ENCODE measurements at places on chromosomes 2 and 18. TPM values are rescaled to one million over a fixed set of nuclear protein-coding genes. Genes with fewer than 3 reads are reported as not detected.

- H3K4me3 ChIP-seq = peak overlapping the region; percentile 32
- H3K36me3 ChIP-seq = peaks cover 7% of the 10 kb centered on the region
- peak; percentile 51 for DNase-seq
Observed at GRCh38 chr18:50128506-50129271, 66.3 kb downstream of the MYO5B start.

DNA sequence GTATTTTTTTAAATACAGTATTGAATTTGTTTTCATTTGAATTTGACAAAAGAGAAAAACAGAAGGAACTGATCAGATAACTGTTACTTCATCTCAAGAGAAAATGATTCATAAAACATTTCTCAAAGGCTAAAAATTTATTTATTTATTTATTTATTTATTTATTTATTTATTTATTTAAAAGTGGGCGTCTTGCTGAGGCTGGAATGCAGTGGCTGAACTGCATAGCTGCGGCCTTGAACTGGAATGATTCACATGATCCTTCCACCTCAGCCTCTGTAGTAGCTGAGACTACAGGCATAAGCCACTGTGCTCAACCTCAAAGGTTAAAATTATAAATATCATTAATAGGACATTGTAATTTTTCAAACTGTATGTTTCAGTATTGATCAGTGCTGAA, 4.5 kb upstream of the PUM2 start:
- H3K27me3 ChIP-seq = no peaks in the 10 kb centered on the region
- DNase-seq = no peak
- no peaks in the 10 kb centered on the region for H3K36me3 ChIP-seq
- no peak overlapping the region for H3K27ac ChIP-seq
- no peak overlapping the region for H3K4me3 ChIP-seq
- no peaks in the 10 kb centered on the region for H3K4me1 ChIP-seq

DNA sequence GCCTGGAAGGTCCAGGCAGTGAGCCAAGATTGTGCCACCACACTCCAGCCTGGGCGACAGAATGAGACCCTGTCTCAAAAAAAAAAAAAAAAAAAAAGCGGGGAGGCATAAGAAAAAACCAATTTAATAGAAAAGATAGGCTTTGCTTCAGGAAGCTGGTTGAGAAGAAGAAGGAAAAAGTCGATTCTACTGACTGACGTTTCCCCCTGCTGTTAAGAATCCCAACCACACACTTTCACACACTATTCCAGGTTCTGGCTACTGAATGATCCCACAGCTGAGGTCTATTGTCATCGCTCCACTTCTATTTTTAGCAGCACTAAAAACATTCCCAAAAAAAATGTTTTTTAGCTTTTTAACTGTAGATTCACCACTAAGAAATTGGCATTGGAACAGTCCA, 6.7 kb upstream of the CHCHD5 start:
- no peaks in the 10 kb centered on the region for H3K4me1 ChIP-seq
- DNase-seq = no peak
- no peak overlapping the region for H3K27ac ChIP-seq
- no peak overlapping the region for H3K4me3 ChIP-seq
- H3K36me3 ChIP-seq = peaks cover 44% of the 10 kb centered on the region

TCF23 gene
- not detected for total RNA-seq

GRCh38 chr2:211836409-211836808, 702.2 kb downstream of the ERBB4 start:
- H3K4me1 ChIP-seq = peaks cover 14% of the 10 kb centered on the region
- H3K27me3 ChIP-seq = no peaks in the 10 kb centered on the region
- no peak overlapping the region for H3K4me3 ChIP-seq
- DNase-seq = no peak
- no peaks in the 10 kb centered on the region for H3K36me3 ChIP-seq

- no peak overlapping the region for H3K27ac ChIP-seq
- no peak overlapping the region for H3K4me3 ChIP-seq
- DNase-seq = no peak
- H3K27me3 ChIP-seq = peaks cover 28% of the 10 kb centered on the region
- no peaks in the 10 kb centered on the region for H3K4me1 ChIP-seq
- no peaks in the 10 kb centered on the region for H3K36me3 ChIP-seq
Observed at GRCh38 chr2:235485362-235485761, 8.5 kb upstream of the AGAP1 start.

DNA sequence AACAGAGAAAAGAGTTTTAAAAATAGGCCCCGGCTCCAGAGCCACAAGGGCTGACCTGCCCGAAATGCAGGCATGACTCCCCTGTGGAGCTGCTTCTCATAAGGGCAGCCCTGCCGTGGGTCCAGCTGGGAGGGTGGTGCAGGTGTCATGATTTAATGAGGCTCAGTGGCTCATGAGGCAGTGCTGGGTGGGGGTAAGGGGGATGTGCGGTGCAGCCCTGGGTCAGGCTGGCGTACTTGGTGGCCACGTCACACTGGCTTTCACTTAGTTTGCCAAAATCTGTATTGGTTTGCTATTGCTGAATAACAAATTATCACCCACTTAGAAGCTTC, 33.6 kb downstream of the HJURP start:
- H3K4me3 ChIP-seq = no peak overlapping the region
- no peak for DNase-seq
- peaks cover 5% of the 10 kb centered on the region for H3K36me3 ChIP-seq
- no peaks in the 10 kb centered on the region for H3K4me1 ChIP-seq
- peaks cover 20% of the 10 kb centered on the region for H3K27me3 ChIP-seq
- H3K27ac ChIP-seq = no peak overlapping the region

ATP6V1B1 gene
- not detected for total RNA-seq

DNA sequence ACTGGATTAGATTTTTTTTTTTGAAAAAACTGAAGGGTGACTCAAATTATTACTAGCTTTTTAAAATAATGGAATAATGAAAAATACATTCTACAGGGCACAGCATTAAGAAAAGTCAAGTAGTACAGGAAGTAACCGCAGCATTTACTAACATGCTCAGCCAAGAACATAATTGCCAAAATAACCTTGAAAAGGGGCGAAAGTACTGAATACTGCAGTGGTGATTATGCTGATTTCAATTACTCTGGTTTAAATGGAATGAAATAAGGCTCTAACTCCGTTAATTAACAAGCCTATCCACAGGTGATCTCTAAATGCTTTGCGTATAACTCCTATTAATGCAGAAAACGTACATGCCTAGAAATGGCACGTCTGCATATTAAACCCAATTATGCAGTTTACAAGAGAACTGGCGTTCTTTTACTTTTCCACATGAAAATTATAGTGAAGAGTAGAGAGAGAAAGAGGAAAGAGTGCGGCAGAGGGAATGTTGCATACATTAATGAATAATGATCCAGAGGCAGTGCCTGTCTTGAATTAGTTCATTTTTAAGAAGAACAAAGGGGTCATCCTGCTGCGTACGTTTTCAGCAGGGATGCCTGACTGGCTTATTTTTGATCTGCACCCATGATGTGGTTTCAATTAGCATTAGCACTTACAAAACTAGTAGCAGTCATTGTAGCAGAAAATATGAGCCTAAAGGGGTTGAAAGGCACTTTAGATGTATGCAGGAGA, 612.4 kb downstream of the NYAP2 start:
- H3K27me3 ChIP-seq = no peaks in the 10 kb centered on the region
- no peak overlapping the region for H3K27ac ChIP-seq
- no peak for DNase-seq
- H3K36me3 ChIP-seq = no peaks in the 10 kb centered on the region
- H3K4me3 ChIP-seq = no peak overlapping the region

UGT1A5 gene
- 7.1 TPM for total RNA-seq

RBM44 gene
- total RNA-seq = 1.0 TPM

C1QL2 gene
- not detected for total RNA-seq

- no peak overlapping the region for H3K27ac ChIP-seq
- peaks cover 16% of the 10 kb centered on the region for H3K36me3 ChIP-seq
- no peaks in the 10 kb centered on the region for H3K27me3 ChIP-seq
- DNase-seq = no peak
Observed at GRCh38 chr18:51074605-51075004, 44.6 kb downstream of the SMAD4 start.

DNA sequence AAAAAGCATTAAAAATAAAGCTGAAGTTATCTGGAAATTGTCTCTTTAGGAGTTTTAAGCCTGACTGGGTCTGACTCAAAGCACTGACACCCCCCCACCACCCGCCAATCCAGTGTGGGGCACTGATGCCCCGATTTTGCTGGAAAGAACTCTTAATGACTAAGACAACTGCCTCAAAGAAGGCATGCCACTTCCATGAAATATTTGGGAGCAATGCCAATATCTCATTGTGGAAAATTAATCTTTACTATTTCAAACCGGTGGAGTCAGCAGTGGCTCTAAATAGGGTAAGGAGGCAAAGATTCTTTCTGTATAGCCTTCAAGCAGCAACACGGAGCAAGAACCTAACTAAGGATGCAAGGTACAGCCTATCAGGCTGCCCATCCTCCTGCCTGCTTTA, 4.5 kb downstream of the FKBP7 start:
- no peak overlapping the region for H3K27ac ChIP-seq
- no peak for DNase-seq
- H3K4me1 ChIP-seq = no peaks in the 10 kb centered on the region
- H3K4me3 ChIP-seq = no peak overlapping the region
- peaks cover 14% of the 10 kb centered on the region for H3K36me3 ChIP-seq

PROKR1 gene
- total RNA-seq = not detected

GRCh38 chr2:26696351-26696816, 3.9 kb downstream of the KCNK3 start:
- H3K27me3 ChIP-seq = peaks cover 80% of the 10 kb centered on the region
- H3K36me3 ChIP-seq = no peaks in the 10 kb centered on the region
- no peak overlapping the region for H3K4me3 ChIP-seq
- H3K4me1 ChIP-seq = peaks cover 9% of the 10 kb centered on the region
- peak; percentile 71 for DNase-seq

TUBB6 gene
- 25.7 TPM for total RNA-seq

DNA sequence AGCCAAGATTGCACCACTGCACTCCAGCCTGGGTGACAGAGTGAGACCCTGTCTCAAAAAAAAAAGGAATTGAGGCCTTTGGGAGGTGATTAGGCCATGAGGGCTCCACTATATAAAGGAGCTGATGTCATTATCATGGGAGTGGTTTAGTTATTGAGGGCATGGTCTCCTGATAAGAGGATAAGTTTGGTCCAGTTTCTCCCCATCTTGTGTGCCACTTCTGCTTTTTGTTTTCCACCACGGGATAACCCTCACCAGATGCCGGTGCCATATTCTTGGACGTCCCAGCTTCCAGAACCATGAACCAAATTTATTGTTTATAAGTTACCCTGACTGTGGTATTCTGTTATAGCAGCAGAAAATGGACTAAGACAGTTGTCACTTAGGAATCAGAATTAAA, 125.8 kb downstream of the C1D start:
- DNase-seq = no peak
- H3K4me1 ChIP-seq = no peaks in the 10 kb centered on the region
- H3K4me3 ChIP-seq = no peak overlapping the region
- no peaks in the 10 kb centered on the region for H3K36me3 ChIP-seq
- peaks cover 40% of the 10 kb centered on the region for H3K27me3 ChIP-seq

- no peak overlapping the region for H3K27ac ChIP-seq
- H3K36me3 ChIP-seq = no peaks in the 10 kb centered on the region
- H3K27me3 ChIP-seq = no peaks in the 10 kb centered on the region
- DNase-seq = no peak
Observed at GRCh38 chr2:182241936-182242335, 184.9 kb downstream of the PDE1A start.

TLX2 gene
- total RNA-seq = not detected

- H3K27me3 ChIP-seq = no peaks in the 10 kb centered on the region
- no peak for DNase-seq
- no peaks in the 10 kb centered on the region for H3K36me3 ChIP-seq
Observed at GRCh38 chr2:133158024-133158423, 410.2 kb downstream of the NCKAP5 start.

GRCh38 chr18:43870626-43871025, 593.3 kb upstream of the SYT4 start:
- H3K27ac ChIP-seq = no peak overlapping the region
- no peaks in the 10 kb centered on the region for H3K36me3 ChIP-seq
- no peak overlapping the region for H3K4me3 ChIP-seq
- no peak for DNase-seq
- H3K27me3 ChIP-seq = no peaks in the 10 kb centered on the region
- H3K4me1 ChIP-seq = no peaks in the 10 kb centered on the region

EFEMP1 gene
- 14.7 TPM for total RNA-seq

DNA sequence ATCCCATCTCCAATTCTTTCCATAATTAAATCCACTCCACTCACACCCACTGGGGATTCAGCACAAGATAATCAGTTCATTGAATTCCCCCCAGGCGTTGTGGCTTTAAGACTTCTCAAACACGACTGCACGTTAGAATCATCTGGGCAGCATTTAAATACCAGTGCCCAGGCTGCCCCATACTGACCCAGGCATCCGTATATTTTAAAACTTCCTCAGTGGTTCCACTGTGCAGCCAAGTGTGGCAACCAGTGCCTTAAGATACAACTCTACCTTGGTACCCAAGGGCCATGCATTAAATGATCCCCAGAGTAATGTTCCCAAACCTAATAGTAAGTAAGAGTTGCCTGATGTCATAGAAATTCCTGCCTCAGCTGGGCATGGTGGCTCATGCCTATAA, 54.3 kb upstream of the BZW1 start:
- DNase-seq = no peak
- H3K27ac ChIP-seq = peak overlapping the region; percentile 27
- H3K27me3 ChIP-seq = no peaks in the 10 kb centered on the region
- H3K4me3 ChIP-seq = no peak overlapping the region
- peaks cover 56% of the 10 kb centered on the region for H3K4me1 ChIP-seq

GRCh38 chr2:199405241-199405640, 52.5 kb downstream of the SATB2 start:
- no peaks in the 10 kb centered on the region for H3K27me3 ChIP-seq
- no peaks in the 10 kb centered on the region for H3K4me1 ChIP-seq
- H3K36me3 ChIP-seq = no peaks in the 10 kb centered on the region
- no peak overlapping the region for H3K4me3 ChIP-seq
- H3K27ac ChIP-seq = no peak overlapping the region
- DNase-seq = no peak

- H3K27me3 ChIP-seq = no peaks in the 10 kb centered on the region
- no peak for DNase-seq
- H3K4me1 ChIP-seq = no peaks in the 10 kb centered on the region
Observed at GRCh38 chr18:44562986-44563385, 117.7 kb upstream of the SETBP1 start.

ADGRF3 gene
- 0.59 TPM for total RNA-seq

GALNT5 gene
- total RNA-seq = 51.7 TPM

DNA sequence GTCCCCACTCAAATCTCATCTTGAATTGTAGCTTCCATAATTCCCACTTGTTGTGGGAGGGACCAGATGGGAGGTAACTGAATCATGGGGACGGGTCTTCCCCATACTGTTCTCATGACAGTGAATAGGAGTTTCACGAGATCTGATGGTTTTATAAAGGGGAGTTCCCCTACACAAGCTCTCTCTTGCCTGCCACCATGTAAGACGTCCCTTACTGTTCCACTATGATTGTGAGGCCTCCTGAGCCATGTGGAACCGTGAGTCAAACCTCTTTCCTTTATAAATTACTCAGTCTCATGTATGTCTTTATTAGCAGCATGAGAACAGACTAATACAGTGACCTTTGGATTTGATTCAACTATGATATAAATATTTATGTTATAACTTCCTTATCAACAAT, 78.0 kb downstream of the CYRIA start:
- H3K4me1 ChIP-seq = no peaks in the 10 kb centered on the region
- H3K4me3 ChIP-seq = no peak overlapping the region
- H3K27me3 ChIP-seq = no peaks in the 10 kb centered on the region
- DNase-seq = no peak

- H3K27me3 ChIP-seq = peaks cover 40% of the 10 kb centered on the region
- peaks cover 2% of the 10 kb centered on the region for H3K4me1 ChIP-seq
- no peaks in the 10 kb centered on the region for H3K36me3 ChIP-seq
- H3K4me3 ChIP-seq = no peak overlapping the region
- DNase-seq = no peak
Observed at GRCh38 chr18:36522509-36522908, 225.0 kb downstream of the FHOD3 start.

IL36G gene
- total RNA-seq = not detected

All from Calu3 (cell line).